ENCODE measurements at places on chromosomes 6 and 20.
A peak's percentile ranks its signal among the peaks of the same experiment; 100 is the strongest.

- no peak overlapping the region for H3K4me3 ChIP-seq
- H3K36me3 ChIP-seq: no peaks in the 10 kb centered on the region
- no peaks in the 10 kb centered on the region for H3K27me3 ChIP-seq
- H3K27ac ChIP-seq: no peak overlapping the region
- H3K4me1 ChIP-seq: peaks cover 3% of the 10 kb centered on the region
- DNase-seq: no peak
Observed at GRCh38 chr6:162190981-162191380, 536.6 kb downstream of the PRKN start.

DNA sequence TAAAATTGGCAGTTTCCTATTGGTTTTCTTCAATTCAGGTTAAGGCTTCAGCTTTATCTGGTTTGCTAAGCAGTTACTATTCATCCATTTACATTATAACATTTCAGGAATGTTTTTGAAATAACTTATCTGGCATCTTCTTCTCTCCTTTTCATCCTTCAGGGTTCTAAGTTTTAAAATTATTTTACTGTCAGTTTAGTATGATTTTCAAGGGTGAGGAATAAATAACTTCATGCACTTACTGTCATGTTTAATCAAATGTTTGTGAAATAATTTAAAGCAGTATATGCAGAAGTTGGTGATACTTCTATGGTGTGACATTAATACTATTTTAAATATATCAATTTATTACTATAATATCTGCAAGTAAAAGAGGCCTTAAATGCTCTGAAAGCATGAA is 338.1 kb upstream of the MMS22L start:
- H3K4me1 ChIP-seq: no peaks in the 10 kb centered on the region
- H3K36me3 ChIP-seq: no peaks in the 10 kb centered on the region

DNA sequence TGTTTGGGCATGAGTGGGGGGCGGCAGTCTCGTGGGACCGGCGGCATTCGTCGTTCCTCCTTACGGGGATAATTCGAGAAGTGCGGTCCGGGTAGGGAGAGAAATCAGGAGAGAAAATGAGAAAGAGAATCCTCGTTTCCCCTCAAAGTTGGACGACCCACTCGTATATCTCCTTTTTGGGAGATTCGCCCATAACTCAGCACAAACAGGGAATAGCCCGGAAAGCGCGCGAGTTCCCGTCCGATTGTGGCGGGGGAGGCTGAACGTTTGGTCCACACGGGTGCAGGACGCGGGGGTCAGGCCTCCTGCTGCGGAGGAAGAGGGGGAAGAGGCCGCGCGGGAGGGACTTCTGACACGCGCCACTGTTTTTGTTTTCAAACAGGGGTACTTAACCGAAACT is 42.4 kb downstream of the POPDC3 start:
- H3K27ac ChIP-seq: no peak overlapping the region
- no peaks in the 10 kb centered on the region for H3K36me3 ChIP-seq
- H3K27me3 ChIP-seq: peaks cover 13% of the 10 kb centered on the region
- DNase-seq: no peak
- no peaks in the 10 kb centered on the region for H3K4me1 ChIP-seq

DNA sequence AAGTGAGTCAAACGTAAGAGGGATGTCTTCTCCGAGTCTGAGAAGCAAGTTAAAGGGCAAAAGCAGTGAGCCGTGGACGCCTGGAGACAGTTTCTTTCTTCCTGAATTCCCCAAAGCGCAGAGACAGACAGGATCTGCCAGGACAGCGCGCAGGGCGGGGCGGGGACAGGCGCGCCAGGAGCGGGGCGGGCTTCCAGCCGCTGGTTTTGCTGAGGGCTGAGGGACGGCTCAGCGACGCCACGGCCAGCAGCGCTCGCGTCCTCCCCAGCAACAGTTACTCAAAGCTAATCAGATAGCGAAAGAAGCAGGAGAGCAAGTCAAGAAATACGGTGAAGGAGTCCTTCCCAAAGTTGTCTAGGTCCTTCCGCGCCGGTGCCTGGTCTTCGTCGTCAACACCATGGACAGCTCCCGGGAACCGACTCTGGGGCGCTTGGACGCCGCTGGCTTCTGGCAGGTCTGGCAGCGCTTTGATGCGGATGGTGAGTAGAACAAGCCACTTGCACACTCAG is at the start of gene SCGN:
Gene SCGN (plus strand): TSS at position 209 of the 509 bp plus-strand sequence. CDS start 189 bp downstream, at position 398.
- H3K4me3 ChIP-seq: peak within 1 kb of the TSS; percentile 55
- no peaks in the 10 kb centered on the region for H3K4me1 ChIP-seq
- peak; percentile 83 for DNase-seq
- H3K36me3 ChIP-seq: no peaks in the 10 kb centered on the region

DNA sequence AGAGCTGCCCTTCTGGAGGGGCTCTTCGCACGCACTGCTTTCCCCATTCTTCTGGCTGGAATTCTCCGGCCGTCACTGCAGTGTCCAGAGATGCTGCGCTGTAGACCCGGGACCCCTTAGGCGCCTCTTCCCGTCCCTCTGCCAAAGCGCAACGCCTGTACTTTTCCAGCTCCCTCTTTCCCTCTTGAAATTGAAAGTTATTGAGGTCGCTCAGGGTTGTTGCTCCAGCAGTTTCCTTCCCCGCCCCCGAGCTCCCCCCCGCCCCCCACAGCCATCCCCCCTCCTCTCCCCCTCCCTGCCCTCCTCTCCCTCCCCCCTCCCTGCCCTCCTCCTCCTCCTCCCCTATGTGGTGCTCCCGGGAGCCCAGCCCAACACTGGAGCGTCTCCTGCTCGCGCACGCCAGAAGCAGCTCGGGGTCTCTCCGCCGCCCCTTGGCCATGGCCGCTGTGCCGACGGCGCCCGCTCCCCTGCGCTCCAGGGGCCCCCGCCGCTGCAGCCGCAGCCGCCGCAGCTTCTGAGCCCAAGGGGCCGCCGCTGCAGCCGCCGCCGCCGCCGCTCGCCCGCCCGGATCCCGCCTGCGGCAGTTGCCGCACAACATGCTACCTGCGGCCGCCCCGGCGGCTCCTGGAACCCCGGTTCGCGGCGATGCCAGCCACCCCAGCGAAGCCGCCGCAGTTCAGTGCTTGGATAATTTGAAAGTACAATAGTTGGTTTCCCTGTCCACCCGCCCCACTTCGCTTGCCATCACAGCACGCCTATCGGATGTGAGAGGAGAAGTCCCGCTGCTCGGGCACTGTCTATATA is at the start of gene RSPO3:
Gene RSPO3 (plus strand): TSS at position 374 of the 804 bp plus-strand sequence. CDS start 522 bp downstream, outside the sequence.
- no peaks in the 10 kb centered on the region for H3K4me1 ChIP-seq
- peaks cover 32% of the 10 kb centered on the region for H3K27me3 ChIP-seq
- no peaks in the 10 kb centered on the region for H3K36me3 ChIP-seq
- H3K27ac ChIP-seq: no peak within 1 kb of the TSS

DNA sequence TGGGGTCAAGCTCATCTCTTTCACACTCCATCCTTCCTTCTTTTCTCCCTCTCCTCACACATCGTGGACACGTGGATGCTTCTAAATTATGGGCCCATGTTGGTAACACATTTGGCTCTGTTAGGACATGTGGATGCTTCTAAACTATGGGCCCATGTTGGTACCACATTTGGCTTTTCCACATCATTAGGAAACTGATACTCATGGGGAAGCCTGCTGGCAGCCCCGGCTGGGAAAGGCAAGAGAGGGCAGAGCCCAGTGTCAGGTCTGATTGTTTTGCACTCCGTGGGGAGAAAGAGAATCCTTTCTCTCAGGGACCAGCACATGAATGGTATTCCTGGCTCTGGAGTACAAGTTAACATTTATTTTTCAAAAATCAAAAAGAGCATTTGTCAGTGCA is 4.0 kb upstream of the CST1 start:
- no peaks in the 10 kb centered on the region for H3K36me3 ChIP-seq
- no peaks in the 10 kb centered on the region for H3K4me1 ChIP-seq
- no peak overlapping the region for H3K27ac ChIP-seq
- no peak overlapping the region for H3K4me3 ChIP-seq
- peaks cover 38% of the 10 kb centered on the region for H3K27me3 ChIP-seq

DNA sequence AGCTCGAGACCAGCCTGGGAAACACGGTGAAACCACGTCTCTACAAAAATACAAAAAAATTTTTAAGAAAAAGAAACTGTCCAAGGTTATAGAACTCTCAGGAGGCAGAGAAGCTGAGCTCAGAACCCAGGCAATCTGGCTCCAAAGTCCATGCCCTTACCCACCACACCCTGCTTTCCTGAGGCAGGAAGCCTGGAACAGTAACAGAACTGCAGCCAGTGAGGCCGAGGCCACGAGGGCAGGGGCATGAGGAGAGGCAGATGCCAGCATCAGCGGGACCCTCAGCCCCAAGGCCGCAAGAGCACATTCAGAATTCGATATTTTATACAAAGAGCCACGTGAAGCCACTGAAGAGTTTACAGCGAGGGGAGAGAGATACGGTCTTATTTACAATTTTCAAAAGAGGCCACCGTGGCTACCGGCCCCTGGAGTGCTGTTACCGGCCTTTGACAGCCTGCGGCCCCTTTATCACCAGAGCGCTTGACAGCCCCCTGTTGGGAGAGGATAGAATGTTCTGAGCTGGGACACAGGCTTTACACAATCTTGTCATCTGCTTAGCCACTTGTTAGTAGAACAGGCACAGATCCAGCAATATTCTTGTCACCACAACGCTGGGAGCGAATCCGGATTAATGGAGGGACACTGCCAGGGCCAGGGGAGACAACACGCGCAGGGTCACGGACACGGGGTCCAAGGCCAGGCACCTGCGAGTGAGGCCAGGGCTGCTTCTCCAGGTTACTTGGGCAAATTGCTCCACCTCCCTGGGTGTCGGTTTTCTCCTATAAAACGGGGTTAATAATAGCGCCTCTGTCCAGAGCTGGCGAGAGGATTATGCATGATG is 5.6 kb downstream of the SPATA2 start:
- DNase-seq: no peak
- no peak overlapping the region for H3K4me3 ChIP-seq
- no peaks in the 10 kb centered on the region for H3K27me3 ChIP-seq

DNA sequence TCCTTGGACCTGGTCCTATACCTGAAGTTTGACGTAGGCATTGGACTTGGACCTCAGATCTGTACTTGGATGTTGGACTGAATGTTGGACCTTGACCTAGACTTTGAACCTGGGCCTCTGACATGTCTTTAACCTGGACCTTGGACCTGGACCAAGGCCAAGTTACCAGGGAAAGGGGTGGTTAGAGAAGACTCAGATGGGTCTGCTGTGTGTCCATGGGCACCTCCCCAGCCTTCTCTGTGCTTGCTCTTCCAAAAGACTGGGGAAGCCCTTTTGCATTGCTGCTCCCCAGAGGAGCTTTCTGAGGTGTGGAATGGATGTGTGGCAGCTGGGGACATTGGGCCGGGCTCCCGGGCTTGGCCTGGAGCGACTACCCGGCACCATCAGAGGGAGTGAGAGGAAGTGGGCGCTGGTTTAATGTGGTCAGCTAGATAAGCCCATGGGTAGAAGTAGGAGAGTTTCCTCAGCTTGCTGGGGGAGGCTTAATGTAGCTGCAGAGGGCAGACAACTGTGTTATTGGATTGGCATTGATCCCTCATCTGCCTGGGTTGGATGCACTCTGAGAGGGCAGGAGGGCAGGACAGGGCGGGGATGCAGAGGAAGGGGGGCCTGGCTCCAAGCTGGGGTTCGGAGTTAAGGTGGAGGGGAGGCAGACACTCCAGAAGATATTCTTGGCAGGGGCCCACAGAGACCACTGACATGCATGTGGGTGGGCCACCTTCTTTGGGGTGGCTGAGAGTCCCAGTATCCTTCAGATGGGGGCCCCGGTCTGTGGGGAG is 4.2 kb downstream of the SCRT2 start:
- H3K27ac ChIP-seq: no peak overlapping the region
- peaks cover 2% of the 10 kb centered on the region for H3K27me3 ChIP-seq
- H3K4me1 ChIP-seq: no peaks in the 10 kb centered on the region
- no peak for DNase-seq
- peak overlapping the region; percentile 55 for H3K4me3 ChIP-seq

- peak overlapping the region; percentile 71 for H3K4me3 ChIP-seq
- no peak for DNase-seq
- H3K4me1 ChIP-seq: peaks cover 30% of the 10 kb centered on the region
- no peaks in the 10 kb centered on the region for H3K27me3 ChIP-seq
- peak overlapping the region; percentile 84 for H3K27ac ChIP-seq
Observed at GRCh38 chr6:21741221-21742109, 147.9 kb downstream of the SOX4 start.

GRCh38 chr6:34981951-34982350 is 92.9 kb downstream of the ANKS1A start:
- H3K27ac ChIP-seq: no peak overlapping the region
- H3K4me1 ChIP-seq: no peaks in the 10 kb centered on the region
- H3K27me3 ChIP-seq: no peaks in the 10 kb centered on the region
- peaks cover 39% of the 10 kb centered on the region for H3K36me3 ChIP-seq
- no peak for DNase-seq

DNA sequence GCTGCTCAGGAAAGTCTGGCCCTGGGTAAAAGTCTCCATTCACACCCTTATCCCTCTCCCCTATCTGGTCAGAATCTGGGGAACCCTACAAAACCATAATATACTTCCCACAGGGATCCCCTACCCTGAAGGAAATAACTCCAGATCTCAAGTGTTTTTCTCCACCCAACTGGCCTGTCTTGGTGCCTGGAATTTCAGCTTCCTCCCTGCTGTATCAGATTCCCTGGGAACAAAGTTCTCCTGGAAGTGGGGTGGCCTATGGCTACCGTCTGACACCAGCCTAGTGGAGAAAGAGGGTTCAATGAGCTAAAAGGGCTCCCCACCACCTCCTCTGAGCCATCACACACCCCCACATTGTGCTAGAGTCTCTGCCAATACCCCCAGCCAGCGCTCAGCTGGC is 15.0 kb downstream of the HSPA12B start:
- peaks cover 5% of the 10 kb centered on the region for H3K36me3 ChIP-seq
- H3K27me3 ChIP-seq: peaks cover 13% of the 10 kb centered on the region
- no peak overlapping the region for H3K27ac ChIP-seq

GRCh38 chr6:132361101-132361500 is 40.2 kb downstream of the MOXD1 start:
- H3K27ac ChIP-seq: no peak overlapping the region
- H3K27me3 ChIP-seq: no peaks in the 10 kb centered on the region
- no peaks in the 10 kb centered on the region for H3K4me1 ChIP-seq

DNA sequence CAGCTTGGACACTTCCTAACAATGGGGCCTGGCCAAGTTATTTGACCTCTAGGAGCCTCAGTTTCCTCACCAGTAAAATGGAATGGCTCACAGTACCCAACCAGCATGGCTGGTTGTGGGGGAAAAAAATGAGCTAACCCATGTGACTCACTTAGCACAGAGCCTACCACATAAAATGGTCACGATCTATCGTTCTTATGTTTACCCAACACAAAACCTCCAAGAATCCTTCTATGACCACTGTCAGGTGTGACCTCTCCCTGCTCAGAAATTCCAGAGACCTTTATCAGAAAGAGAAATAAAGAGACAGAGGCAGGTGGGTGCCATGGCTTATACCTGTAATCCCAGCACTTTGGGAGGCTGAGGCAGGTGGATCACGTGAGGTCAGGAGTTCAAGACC is 39.4 kb downstream of the BPIFB1 start:
- H3K4me1 ChIP-seq: no peaks in the 10 kb centered on the region
- DNase-seq: no peak
- no peak overlapping the region for H3K27ac ChIP-seq
- no peaks in the 10 kb centered on the region for H3K27me3 ChIP-seq
- no peak overlapping the region for H3K4me3 ChIP-seq

Data from H9 (cell line).